ENCODE measurements at places on chromosomes 1 and 21.

DNA sequence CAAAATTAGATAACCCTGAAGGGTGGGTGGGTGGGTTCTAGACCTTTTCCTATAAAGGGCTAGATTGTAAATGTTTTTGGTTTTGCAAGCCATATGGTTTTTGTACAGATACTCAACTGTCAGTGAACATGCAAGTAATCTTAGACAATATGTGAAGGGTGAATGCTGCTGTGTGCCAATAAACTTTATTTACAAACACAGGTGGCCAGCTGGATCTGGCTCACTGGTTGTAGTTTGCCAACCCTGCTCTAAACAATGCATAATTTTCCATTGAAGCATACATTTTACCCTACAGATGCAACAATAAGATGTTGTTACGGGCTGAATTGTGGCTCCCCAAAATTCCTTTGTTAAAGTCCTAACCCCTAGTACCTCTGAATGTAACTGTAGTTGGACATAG is 18.6 kb upstream of the TARBP1 start:
- no peak overlapping the region for H3K4me3 ChIP-seq
- H3K27ac ChIP-seq = no peak overlapping the region
- H3K27me3 ChIP-seq = no peaks in the 10 kb centered on the region
- peaks cover 30% of the 10 kb centered on the region for H3K4me1 ChIP-seq
- H3K36me3 ChIP-seq = no peaks in the 10 kb centered on the region
- DNase-seq = no peak

DNA sequence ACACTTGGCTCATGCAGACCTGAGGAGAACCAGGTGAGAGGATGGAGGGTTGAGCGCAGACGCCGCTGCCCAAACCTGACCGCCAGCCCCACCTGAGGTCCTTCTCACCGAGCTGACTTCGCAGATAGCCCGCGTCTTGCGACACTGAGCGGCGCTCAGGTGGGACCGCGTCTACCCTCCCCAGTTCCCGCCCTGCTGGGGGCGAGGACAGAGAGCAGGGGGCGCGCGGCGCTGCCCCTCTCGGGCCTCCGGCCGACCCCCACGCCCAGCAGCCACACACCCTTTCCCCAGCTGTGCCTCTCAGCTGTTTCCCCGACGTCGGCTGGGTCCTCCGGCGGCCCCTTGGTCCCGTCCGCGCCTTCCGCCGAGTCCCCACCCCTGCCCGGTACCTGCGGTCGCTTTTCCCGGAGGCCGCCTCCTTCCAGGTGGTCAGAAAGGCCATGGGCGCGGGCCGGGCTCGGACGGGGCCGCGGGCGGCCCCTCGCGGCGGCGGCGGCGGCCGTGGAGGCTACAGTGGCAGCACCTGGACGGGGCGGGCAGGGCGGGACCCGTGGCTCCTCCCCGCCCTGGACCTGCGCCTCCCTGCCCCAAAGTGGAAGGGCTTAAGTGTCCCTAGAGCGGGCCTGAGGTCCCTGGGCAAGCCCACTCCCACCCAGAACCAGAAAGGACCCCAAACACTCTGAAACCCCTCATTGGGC is 14.4 kb upstream of the TTC39A start:
- no peak overlapping the region for H3K4me3 ChIP-seq
- H3K27ac ChIP-seq = no peak overlapping the region
- H3K27me3 ChIP-seq = peaks cover 50% of the 10 kb centered on the region
- no peaks in the 10 kb centered on the region for H3K36me3 ChIP-seq

DNA sequence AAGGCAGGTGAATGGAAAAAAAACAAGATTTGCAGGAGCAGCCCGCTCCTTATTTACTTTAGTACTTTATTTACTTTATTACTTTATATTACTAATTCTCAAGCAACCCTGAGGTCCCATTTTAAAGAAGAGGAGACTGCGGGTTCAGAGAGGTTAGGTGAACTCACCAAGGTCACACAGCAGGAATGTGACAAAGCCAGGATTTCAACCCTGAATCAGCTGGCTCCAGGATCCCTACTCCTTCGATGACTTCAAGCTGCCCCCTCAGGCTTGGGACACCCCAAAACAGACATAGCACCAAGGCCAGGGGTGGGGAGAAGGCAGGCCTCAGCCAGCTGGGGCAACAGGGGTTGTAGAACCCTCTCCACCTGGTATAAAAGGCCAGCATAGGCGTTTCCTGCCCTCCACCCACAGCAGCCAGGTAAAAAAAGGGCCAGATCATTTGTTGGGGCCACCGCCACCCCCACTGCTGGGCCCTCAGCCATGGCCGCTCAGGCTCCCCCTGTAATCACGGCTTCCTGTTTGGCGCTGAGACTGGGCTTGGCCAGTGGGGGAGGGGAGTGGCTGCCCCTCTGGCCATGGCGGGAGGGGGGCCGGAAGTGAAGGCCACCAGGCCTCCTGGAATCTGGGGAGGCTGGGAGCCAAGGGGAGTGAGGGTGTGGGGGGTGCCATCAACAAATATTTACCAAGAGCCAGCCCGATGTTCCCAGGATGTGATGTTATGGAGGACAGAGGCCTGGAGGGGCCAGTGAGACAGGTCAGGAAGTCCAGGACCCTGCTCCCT is 6.6 kb downstream of the SDC3 start:
- H3K4me1 ChIP-seq = peaks cover 51% of the 10 kb centered on the region
- no peaks in the 10 kb centered on the region for H3K27me3 ChIP-seq
- H3K36me3 ChIP-seq = no peaks in the 10 kb centered on the region
- no peak overlapping the region for H3K4me3 ChIP-seq
- no peak for DNase-seq

DNA sequence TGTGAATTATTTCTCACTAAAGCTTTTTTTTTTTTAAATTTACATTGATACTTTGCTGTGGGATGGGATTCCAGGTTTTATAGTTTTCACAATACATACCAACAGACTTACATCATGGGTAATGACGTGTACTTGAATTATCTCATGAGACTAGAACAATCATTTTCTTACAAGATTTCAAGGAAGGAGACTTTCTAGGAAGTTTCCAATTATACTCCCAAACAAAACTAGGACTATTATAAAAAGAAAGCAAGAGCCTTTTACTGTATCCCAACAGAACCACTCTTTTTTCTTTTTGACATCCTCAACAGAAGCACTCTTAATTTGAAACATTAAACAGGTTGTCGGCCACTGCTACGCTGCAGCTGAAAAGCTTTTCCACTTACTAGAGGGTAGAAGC is 48.7 kb downstream of the TESK2 start:
- no peak overlapping the region for H3K4me3 ChIP-seq
- no peaks in the 10 kb centered on the region for H3K27me3 ChIP-seq
- DNase-seq = no peak
- H3K36me3 ChIP-seq = no peaks in the 10 kb centered on the region
- H3K27ac ChIP-seq = no peak overlapping the region

DNA sequence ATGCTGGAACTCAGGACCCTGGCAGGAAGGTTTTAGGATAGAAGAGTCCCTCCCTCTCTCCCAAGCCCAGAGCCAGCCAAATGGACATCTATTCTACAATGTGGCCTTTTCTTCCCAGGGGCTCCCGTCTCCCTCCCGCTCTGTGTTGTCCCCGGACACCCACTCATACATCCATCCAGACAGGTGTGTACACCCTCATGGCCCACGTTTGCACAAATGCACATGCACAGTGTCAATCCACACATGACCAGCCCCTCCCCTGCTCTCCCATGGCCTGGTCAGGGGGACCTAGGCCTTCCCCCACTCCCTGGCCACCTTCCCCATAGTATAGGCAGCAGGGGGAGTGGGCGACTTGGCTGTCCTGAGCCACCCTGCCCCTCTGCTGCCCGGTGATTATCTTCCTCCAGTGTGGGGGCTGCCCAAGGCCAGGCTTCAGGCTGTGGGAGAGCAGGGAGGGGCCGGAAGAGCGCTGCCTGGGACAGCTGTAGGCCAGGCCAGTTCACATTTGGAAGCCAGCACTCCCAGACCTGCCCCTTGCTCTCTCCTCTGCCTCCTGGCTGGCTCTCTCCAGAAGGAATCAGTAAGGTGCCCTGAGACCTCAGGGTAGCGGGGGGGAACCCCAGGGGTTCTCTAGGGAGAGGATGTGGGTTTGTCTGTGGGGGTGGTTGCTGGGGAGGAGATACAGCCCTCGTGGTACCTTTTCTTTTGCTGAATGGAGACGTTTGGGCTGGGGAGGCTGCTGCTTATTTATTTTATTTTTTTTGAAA is 4.1 kb upstream of the PTPN7 start:
- H3K4me3 ChIP-seq = no peak overlapping the region
- no peaks in the 10 kb centered on the region for H3K27me3 ChIP-seq
- H3K36me3 ChIP-seq = no peaks in the 10 kb centered on the region
- H3K4me1 ChIP-seq = peaks cover 21% of the 10 kb centered on the region
- DNase-seq = no peak

GRCh38 chr1:28028873-28029654 is 59.3 kb downstream of the EYA3 start:
- H3K4me1 ChIP-seq = no peaks in the 10 kb centered on the region
- H3K27me3 ChIP-seq = no peaks in the 10 kb centered on the region
- no peak for DNase-seq
- H3K36me3 ChIP-seq = peaks cover 3% of the 10 kb centered on the region

DNA sequence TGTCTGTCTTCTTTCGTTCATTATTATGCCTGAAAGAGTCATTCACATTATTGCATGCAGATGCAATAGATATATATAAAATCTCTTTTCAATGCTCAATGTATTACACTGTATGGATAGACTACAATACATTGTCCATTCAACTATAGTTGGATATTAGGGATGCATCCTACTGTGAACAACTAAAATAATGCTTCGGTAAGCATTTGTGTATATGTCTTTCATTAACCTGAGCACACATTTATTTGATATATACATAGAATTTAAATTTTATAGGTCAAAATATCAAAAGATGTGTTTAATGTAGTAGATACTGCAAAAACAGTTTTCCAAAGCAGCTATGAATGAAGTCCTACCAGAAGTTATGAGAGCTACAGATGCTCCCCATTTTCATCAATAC is 8.9 kb downstream of the PLD5 start:
- H3K27ac ChIP-seq = no peak overlapping the region
- no peaks in the 10 kb centered on the region for H3K4me1 ChIP-seq
- H3K27me3 ChIP-seq = peaks cover 16% of the 10 kb centered on the region
- no peak for DNase-seq
- H3K4me3 ChIP-seq = no peak overlapping the region

- no peak overlapping the region for H3K4me3 ChIP-seq
- H3K36me3 ChIP-seq = peaks cover 11% of the 10 kb centered on the region
- DNase-seq = no peak
- no peaks in the 10 kb centered on the region for H3K27me3 ChIP-seq
- H3K4me1 ChIP-seq = no peaks in the 10 kb centered on the region
Observed at GRCh38 chr1:227270554-227270953, 47.7 kb downstream of the CDC42BPA start.

- H3K36me3 ChIP-seq = peaks cover 3% of the 10 kb centered on the region
- no peak for DNase-seq
- H3K27ac ChIP-seq = no peak overlapping the region
- H3K4me1 ChIP-seq = no peaks in the 10 kb centered on the region
- H3K27me3 ChIP-seq = no peaks in the 10 kb centered on the region
Observed at GRCh38 chr1:71509051-71509595, 428.3 kb upstream of the ZRANB2 start.

DNA sequence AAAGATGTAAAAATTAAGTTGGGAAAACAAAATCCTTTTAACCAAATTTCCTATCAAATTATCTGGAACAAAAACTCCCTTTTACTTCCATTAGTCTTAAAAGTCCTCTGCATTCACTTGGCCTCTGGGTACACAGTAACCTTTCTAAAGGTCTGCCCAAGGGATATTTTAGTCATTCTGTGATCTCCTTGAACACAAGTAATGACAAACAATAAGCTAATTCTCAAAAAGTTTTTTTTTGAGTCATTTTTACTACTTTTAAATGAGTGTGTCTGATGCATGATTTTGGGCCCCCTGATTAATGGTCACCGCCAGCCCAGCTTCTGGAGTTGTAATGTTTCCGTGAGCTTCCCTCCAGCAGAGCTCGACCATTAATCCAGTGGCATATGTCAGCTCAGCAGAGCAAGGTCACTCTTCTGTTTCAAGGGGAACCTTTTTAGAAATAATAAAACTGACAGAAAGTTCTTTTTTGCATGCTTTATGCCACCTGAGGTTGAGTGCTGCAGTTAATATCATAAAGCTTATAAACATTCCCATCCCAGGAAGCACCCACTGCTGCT is 14.3 kb downstream of the SAMSN1 start:
- no peak overlapping the region for H3K4me3 ChIP-seq
- no peaks in the 10 kb centered on the region for H3K36me3 ChIP-seq
- H3K4me1 ChIP-seq = peaks cover 8% of the 10 kb centered on the region
- H3K27ac ChIP-seq = peak overlapping the region; percentile 79
- DNase-seq = no peak

- DNase-seq = no peak
- peaks cover 12% of the 10 kb centered on the region for H3K4me1 ChIP-seq
- H3K36me3 ChIP-seq = no peaks in the 10 kb centered on the region
Observed at GRCh38 chr1:33222381-33222780, 33.9 kb upstream of the ZNF362 start.

- no peak overlapping the region for H3K27ac ChIP-seq
- no peak for DNase-seq
- no peaks in the 10 kb centered on the region for H3K4me1 ChIP-seq
- H3K4me3 ChIP-seq = no peak overlapping the region
- no peaks in the 10 kb centered on the region for H3K27me3 ChIP-seq
Observed at GRCh38 chr1:159084867-159085266, 8.3 kb upstream of the AIM2 start.

DNA sequence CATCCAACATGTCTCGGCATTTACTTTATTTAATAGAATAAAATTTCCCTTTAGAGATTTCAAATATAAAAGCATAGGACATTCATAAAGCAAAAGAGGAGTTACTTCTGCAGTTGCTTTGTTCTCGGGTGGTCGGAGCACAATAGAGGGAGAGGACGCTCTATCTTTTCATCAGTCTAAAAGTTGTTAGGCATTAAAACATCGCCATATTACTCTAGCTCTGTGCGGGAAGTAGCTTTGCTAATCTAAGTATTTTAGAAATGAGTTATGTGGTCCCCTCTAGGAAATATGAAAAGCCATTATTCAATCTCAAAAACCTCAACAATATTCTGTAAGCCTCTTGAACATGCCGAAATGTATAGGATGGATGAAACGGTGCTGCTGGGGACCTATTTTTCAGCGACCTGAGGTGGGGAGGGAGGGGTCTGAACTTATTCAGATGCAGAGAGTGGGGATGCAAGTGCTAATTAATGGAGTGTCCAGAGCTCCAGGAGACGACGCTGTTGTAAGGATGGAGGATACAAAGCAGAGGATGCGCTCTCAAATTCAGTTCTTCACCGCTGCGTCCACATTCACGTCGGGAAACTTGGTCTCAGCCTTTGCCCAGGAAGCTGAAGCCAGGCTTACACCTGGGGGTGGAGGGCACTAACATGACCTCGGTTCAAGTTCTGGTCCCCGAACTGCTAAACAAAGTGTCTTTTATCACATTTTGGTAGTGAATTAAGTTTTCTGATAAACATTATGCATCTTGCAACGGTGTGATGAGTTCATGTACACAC is 6.3 kb downstream of the CDKN2C start:
- no peak for DNase-seq
- no peaks in the 10 kb centered on the region for H3K36me3 ChIP-seq
- peak overlapping the region; percentile 36 for H3K4me3 ChIP-seq
- H3K27ac ChIP-seq = no peak overlapping the region

GRCh38 chr1:176111835-176112234 is 95.3 kb downstream of the COP1 start:
- no peak overlapping the region for H3K27ac ChIP-seq
- no peaks in the 10 kb centered on the region for H3K4me1 ChIP-seq
- H3K36me3 ChIP-seq = peaks cover 22% of the 10 kb centered on the region
- DNase-seq = no peak
- H3K4me3 ChIP-seq = no peak overlapping the region

- no peaks in the 10 kb centered on the region for H3K36me3 ChIP-seq
- no peak overlapping the region for H3K27ac ChIP-seq
- no peak for DNase-seq
Observed at GRCh38 chr1:18341291-18342069, 139.2 kb upstream of the KLHDC7A start.

Data from neural crest cell (in vitro differentiated cells).